Left hindlimb (tissue), 1 donor: ENCODE measurements at places on chromosomes 6 and 20.

DNA sequence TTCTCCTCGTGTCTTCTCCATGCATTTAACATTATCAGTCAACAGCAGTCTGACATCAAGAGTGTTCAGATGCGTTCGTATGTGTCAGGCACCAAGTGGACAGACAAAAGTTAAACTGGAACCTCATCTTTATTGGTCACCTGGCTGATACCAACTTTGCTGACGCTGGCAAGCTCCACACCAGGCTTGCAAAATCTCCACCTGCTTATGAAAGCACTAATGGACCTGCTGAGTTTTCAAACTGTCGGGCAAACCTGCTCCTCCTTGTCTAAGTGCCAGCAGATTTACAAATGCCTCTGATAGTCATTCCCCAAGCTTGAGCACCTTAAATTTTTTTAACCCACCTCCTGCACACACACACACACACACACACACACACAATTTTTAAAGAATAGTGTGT lies 27.9 kb upstream of the DSP start:
- no peak for DNase-seq

- DNase-seq = no peak
Measured at GRCh38 chr6:154341871-154342270, 14.7 kb downstream of the IPCEF1 start.

GRCh38 chr6:129717277-129717676 lies 7.3 kb upstream of the ARHGAP18 start:
- no peak for DNase-seq

DNA sequence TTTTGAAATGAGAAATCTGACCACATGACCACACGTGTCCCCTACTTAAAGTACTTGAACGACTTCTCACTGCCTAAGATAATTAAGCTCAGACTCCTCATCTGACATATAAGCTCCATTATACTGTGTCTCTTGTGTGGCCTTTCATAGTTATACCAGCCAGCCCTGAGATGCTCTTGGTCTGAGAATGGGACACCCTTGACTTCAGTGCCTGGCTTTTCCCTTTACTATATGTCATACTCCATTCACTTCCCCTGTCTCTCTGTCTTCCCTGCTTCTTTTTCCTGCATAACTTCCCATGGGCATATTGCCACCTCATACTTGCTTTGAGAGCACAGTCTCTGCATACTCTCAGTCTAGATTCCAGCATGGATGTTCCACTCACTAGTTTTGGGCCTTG lies 53.4 kb upstream of the TINAG start:
- no peak for DNase-seq

DNA sequence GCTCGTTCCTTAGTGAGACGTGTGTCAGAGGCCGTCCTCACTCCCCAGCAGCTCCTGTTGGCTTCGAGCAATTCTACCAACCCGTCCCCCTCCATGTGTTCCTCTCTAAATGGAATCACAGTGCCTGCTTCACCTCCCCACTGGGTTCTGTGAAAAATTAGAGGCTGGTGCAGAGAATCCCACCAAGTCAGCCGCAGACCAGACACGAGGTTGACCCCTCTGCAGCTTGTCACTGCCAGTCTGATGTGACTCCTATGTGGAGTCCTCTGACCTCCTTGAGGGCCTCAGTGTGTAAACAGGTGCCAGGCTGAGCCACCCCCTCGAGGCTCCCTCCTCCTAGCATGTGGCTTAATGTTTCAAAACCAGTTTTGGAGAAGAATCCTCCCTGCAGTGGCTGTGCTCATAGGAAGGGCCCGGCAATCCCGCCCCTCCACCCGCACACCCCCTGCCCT lies 12.6 kb upstream of the IRF4 start:
- no peak for DNase-seq

DNA sequence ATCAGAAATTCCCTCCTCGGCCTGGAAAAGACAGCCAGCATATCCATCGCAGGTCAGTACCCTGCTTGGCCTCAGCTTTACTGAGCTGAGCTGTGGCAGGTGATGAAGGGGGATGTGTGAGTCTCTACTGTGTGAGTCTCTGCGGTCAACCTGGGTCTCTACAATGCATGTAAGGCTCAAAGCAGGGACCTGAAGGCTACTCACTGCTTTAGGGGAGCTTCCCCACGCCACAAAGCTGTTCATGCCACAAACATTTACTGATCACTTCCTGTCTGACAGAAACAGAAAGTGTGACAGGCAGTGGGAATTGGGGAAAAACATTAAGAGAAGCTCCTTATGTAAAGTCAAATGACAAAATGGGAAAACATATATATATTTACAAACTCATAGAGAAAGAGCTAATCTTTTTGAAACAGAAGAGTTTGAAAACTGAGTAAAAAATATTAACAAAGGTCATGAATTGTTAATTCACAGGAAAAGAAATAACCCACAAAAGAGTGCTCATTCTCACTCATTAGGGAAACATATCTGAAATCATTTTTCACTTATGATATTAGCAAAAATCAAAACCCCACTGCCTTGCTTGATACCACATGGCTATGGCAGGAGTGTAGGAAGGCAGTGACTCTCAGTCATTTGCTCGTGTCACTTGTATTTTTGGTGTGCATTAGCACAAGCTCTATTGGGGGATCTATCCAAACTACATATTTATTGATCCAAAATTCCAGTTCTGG lies 5.8 kb downstream of the BTN3A3 start:
- DNase-seq = no peak

DNA sequence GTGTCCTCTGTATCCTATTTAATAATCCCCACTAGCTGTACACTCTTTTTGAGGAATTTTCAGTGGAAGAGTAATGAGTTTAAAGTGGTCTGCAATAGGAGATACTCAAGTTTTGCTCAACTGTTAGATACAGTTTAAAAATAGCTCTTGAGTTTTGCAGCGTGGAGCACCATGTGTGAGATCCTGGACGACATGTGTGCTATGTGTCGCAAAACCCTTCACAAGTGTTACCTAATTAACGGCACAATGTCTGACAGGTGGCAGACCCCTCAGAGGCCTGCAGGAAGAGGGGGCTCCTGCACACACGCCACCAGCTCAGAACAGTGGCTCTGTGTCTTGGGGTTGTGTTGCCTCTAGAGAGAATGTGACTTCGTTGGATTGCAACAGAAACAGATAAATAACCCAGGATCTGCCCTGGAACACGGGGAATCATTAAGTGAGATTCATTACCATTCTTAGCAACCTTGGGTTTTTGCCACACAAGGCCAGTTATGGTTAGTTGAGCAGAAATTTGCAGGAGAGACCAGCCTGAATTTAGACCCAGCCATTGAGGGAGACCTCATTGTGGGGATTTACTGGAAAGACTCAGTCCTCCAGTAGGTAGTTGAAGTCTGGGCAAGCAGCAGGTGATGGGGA lies 73.8 kb downstream of the SASH1 start:
- DNase-seq = no peak

GRCh38 chr20:15163632-15164031 lies 826.2 kb upstream of the FLRT3 start:
- no peak for DNase-seq

DNA sequence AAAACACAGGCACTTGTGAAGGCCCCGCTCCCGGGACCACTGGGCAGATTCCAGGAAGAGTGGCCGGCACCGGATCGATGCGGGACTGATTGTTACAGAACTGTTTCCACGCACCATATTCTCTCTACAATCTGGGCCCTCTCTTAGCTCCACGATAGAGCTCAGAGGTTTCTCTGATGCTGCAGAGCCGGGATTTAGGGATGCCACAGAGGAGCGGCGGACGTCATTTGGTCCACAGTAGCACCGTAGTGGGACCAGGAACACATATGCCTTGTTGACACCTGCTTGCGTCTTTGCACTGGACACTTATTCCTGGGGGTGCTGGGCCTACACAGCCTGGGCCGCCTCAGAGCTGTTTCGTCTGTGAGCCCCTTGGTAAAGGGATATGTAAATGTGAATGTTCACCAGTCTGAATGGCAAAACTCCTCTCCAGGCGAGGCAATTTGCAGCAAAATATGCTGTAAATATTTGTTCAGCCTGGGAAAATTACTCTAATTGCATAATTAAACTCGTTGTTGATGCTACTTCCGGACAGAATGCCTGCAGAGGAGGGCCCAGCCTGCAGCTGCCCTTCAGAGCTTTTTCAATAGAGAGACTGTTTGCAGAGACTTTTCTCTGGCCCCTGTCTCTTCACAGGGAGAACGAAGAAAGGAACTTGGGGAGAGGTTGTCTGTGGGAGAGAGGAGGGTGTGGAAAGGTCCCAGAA lies 9.4 kb downstream of the PCK1 start:
- no peak for DNase-seq

DNA sequence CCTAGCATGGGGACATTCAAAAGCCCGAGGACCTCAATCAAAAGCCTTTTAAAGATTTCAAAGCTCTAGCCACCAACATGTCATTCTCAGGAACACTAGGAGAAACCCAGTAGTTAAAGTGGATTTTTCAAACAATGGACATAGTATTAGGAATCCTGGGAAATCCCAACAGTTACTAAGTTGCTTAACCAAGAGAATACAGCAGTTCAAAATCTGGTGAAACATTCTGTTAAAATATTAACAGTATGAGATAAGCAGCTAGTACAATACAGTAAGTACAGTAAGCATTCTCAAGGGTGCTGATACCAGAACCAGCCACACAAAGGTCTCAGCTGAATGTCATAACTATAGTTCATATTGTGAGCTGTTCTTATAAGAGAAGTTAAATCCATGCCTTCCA lies 68.6 kb downstream of the CDK19 start:
- no peak for DNase-seq

- DNase-seq = no peak
Measured at GRCh38 chr6:18405477-18406293, 18.5 kb downstream of the RNF144B start.

DNA sequence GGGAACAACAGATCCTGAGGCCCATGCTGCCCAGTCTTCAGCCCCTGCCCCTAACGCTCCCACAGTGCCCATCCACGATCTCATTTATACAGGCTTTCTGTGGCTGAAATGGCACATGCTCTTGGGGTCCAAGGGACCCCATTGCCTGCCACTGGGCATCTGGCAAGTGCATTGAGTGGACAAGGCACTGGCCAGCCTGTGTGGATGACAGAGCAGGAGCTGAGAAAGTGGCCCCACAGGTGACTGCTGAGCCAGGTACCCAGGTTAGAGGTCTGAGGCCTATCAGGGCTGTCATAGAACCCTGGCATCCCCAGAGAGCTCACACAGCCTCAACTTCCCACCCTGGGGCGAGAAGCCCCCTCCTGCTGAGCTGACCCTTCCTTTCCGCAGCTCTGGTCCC lies 86.0 kb upstream of the NXT1 start:
- DNase-seq = no peak

GRCh38 chr20:38833857-38834164 lies 28.3 kb downstream of the PPP1R16B start:
- no peak for DNase-seq

DNA sequence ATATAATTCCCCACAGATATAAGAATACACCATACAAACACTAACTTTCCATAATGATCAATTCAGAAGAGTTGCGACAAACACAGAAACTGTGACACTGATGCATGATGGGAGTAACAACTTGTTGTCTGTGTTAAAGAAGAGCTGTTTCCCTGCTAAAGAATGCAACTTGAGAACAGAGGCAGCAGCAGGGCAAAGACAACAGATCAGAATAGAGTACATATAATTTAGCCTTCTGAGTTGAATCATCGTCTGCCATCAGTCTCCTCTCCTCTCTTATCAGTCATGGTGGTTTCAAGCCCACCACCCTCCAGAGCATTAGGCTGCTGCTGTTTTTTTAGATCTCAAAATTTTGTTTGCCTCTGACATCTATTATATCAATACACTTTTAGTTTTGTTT lies 280.4 kb downstream of the UBE3D start:
- DNase-seq = no peak

DNA sequence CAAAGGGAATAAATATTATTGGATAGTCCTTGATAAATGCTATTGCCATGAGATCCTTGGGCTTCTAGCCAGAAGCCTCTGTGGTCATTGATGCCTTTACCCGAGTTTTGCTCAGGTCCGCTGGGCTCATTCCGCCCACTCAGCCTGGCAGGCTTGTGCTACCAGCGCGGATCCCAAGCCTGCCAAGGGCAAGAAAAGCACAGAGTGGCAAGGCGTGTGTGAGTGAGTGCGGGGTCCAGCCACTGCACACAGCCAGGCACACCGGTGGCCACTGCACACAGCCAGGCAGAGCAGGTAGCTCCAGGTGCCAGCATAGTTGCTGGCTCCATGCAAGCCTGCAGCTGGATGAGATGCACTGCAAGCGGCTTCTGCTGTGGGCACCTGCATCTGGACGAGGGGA lies 38.7 kb downstream of the STK38 start:
- DNase-seq = no peak

DNA sequence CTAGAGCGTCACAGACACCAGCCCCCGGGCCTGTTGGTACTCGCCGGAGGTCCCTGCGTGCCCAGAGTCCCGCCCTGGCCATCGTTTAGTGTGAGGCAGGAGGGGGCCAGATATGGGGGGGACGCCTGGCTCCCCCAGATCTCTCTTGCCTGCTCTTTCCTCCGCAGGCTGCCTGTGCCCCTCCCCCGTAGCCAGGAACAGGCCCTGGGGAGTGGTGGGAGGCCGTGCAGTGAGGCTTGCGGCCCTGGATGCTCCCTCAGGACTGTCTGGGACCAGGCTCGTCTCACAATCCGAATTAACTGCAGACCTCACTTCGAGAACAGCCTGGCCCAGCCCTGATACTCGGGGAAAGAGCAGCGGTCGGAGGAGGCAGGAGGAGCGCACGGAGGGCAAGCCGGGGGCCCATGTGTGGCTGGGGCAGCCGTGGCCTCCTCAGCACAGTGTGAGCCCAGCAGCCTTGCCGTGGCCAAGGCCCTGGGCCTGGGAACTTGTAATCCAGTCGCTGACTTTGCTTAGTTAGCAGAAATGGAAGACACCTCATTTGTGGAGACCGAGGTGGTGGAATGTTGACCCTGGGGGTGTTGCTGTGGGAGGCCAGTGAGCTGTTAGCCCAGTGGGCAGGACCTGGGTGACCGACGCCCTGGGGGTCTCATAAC lies 28.7 kb downstream of the FRMD1 start:
- DNase-seq = no peak

GRCh38 chr6:137522831-137523230 lies 28.6 kb upstream of the OLIG3 start:
- DNase-seq = no peak

- no peak for DNase-seq
Measured at GRCh38 chr6:24960991-24961475, 25.3 kb upstream of the RIPOR2 start.

- no peak for DNase-seq
Measured at GRCh38 chr6:35468980-35469750, 964 bp downstream of the RPL10A start.

GRCh38 chr20:59630526-59630925 lies 26.2 kb downstream of the PHACTR3 start:
- DNase-seq = no peak
